Stimulated activated CD4-positive, alpha-beta T cell treated with anti-CD3 and anti-CD28 coated beads, Interleukin-4, amount 100 ng/mL, for 24 hours (primary cell): ENCODE measurements at places on chromosomes 3 and 15.

- DNase-seq = no peak
These were observed 26.2 kb upstream of the MTMR14 start for GRCh38 chr3:9623148-9623547.

DNA sequence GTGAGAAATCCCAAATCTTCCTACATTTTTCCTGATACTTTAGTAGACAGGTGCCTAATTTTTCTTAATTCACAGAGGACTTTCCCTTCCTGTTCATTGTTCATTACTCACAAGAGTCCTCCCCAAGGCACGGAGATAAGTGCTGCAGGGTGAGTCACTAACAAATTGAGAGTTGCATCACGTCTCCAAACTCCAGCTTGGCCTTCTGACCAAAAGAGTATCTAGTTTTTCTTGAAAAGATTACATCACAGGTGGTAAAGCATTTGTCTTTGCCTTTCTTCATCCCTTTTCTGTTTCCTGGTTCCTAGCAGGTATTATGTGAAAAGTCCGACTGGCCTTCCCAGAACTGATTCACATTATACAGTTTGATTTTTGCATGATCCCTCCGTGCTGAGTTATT lies 24.9 kb upstream of the RASGRP1 start:
- no peak for DNase-seq

GRCh38 chr15:46317029-46317428 lies 682.2 kb downstream of the SQOR start:
- DNase-seq = no peak

DNA sequence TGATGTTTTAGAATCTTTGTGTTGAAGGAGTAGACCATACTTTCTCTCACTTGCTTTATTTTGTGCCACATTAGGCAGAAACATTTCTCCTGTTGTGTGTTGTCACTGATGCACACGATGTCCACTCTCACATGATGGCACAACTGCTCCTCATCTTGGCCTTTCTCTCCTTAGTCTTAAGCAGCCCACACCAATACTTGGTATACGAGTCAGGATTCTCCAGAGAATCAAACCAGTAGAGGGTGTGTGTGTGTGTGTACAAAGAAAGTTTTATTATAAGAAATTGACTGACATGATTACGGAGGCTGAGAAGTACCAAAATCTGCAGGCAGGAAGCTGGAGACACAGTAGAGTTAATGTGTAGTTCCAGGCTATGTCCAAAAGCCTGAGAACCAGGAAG lies 187.1 kb downstream of the ALCAM start:
- DNase-seq = no peak

GRCh38 chr3:172272698-172273097 lies 175.6 kb downstream of the GHSR start:
- DNase-seq = no peak

- no peak for DNase-seq
These were observed 48.5 kb downstream of the GRIP2 start for GRCh38 chr3:14491396-14492190.
